Effector CD8-positive, alpha-beta T cell (primary cell): ENCODE measurements at places on chromosomes 6 and 20.
A peak's percentile ranks its signal among the peaks of the same experiment; 100 is the strongest.

GRCh38 chr6:16721977-16722376 is 39.3 kb downstream of the ATXN1 start:
- DNase-seq: no peak

- no peak for DNase-seq
These were observed 180.1 kb upstream of the PDE10A start for GRCh38 chr6:165843121-165843520.

- DNase-seq: no peak
These were observed 186.4 kb downstream of the TAF4 start for GRCh38 chr20:61879303-61879620.

DNA sequence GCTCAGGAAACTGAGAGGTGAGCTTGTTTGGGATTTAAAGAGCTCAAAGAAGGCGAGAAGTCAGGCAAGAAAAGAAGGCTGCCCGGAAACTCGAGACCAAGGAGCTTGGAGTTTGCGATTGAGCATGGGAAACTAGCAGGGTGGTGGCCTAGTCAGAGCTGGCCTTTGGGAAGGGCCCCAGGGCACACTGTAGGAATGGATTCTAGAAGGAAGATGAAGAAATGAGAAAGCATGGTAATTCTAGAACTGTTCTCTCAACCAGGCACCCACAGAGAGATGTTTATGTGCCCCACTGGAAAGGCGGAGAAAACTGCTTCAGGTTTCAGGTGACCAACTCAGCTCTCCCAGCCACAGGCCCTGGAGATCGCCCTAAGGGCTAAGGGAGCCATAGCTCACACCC is 126.2 kb downstream of the FOXO3 start:
- DNase-seq: no peak

- DNase-seq: no peak
These were observed 144.3 kb downstream of the ADGRB3 start for GRCh38 chr6:68779366-68779765.

DNA sequence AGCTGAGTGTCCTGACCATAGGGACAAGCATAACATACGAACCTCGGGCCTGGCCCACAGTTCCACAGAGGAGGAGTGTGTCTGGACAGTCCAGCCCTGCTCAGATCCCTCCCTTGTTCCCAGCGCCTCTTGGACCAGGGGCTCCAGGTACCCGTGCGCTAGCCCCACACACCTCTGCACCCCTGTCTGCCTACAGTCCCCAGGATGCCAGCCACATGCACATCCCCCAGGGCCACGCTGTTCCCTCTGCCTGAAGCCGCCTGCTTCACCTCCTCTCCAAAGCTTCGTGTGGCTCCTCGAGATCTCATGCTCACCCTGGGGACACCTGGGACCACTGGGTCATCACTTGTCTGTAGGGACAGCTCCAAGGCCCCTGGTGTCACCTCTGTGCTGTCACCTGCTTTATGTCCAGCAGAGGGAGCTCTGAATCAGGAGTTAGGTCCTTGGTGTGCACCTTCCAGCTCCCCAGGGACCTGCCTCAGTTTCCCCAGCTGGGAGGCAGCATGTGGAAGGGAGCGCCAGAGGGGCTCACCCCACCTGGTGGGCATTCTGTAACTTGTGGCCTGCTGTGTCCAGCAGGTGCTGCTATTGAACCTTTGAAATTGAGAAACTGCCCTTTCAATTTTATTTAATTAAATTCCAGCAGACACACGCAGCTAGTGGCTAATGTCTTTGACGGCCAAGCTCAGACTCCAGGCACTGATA is 7.3 kb upstream of the YTHDF1 start:
- DNase-seq: peak; percentile 27

- no peak for DNase-seq
These were observed 84.7 kb downstream of the UST start for GRCh38 chr6:148831531-148831930.

DNA sequence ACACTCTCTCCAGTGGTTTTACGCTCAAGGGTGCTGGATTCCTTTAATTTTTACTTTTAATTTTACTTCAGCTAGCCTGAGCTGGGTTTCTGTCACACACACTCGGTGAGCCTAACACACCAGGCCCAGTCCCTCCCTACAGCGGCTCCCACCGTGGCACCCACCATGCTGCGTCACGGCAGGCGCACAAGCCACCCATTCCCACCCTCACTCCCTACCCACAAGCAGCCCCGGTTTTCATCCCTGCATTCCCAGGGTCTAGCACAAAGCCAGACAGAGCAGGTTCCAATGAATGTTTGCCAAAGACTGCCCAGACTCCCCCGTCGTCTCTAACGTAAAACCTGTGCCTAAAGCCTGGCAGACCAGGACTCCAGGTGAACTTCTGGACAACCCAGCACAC is 50.3 kb downstream of the MYH7B start:
- no peak for DNase-seq

DNA sequence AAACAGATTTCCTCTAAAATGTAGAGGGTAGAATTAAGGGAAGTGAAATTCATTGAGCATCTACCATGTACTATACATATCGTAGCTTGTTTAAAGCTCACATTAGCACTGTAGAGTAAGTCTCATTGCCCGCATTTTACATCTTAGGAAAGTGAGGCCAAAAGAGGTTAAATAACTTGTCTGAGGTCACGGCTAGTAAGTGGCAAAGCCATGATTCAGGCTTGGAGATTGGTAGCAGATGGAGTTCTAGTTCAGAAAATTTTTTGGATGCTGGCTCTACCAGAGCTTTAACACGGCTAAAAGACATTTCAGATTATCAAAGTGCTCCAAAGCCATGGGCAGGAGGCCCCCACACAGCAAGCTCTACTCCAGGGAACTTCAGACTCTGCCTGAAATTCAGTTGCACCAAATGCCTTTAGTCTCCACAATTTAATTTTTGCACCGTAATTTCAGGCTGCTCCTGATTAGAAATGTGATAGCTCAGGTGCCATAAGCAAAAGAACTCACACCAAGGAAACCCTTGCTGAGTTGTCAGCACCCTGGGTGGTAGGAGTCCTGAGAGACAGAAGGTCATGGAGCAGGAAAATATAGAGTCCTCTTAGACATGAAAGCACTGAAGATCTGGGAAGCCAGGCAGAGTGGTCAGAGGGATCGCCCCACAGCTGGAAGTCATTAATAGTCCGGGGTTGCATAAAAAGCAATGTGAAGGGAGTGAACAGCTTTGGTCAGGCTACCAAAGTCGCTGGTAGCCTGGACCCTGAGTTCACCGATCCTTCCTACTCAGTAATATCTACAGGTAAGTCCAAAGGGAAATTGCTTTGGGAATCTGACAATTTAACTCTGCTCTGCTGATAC is 55.2 kb upstream of the ASIP start:
- no peak for DNase-seq

GRCh38 chr6:149182262-149182661 is 135.2 kb upstream of the TAB2 start:
- DNase-seq: no peak

- no peak for DNase-seq
These were observed 905 bp downstream of the PPARD start for GRCh38 chr6:35343092-35343834.

DNA sequence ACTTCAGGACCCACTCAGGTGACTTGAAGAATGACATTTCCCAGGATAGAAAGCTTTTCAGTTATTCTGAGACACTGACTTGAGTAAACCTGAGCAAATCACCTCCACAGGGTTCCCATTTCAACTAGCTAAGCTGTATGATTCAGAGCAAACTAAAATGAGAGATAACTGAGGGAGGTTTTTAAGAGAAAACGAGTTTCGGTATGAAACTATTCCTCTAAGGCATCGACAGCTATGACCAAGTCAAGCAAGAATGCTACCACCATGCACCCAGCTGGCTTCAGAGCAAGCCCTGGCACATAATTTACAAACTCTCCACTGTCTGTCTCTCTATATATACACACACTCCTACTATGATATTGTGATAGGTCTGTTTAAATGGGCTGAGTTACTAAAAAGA is 75.4 kb downstream of the PERP start:
- DNase-seq: no peak

GRCh38 chr6:155152211-155153076 is 111.4 kb upstream of the CLDN20 start:
- DNase-seq: no peak

- no peak for DNase-seq
These were observed 4.0 kb downstream of the ELOVL2 start for GRCh38 chr6:11040134-11040533.

DNA sequence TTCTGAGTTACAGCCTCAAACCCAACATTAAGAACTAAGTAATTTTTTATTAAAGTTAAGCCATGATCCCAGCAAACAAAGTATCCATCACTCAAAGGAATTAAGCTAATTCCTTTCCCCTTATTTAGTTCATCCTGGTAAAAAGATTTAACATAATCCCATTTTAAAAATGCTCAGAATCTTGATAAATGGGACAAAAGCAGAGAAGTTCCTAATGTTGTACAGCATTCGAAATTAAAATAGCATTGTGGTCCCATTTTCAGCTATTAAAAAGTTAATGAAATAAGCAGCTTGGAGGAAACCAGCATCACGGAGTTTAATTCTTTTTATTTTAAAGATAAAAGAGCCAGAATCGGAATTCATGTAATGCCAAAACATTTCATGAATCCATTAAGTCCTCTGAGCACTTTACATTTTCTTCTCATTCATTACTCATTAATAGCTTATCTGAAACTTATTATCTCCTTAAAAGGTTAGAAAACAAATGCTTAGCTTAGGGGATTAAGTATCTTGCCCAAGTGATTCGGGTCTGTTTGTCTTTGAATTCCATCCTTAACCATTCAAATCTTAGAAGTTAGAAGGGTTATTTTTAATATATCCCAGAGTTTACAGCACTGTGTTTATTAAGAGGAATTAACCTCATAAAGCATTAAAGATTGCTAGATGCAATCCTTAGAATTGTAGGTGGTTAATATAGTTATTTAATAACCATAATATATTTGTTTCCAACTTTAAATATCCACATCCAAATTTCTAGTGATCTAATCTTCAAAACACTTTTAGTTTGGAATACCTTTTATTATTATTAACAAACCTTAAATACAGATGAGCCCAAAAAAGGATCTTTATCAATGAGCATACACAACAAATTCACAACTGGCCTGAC is 11.2 kb downstream of the RBM39 start:
- no peak for DNase-seq

- DNase-seq: no peak
These were observed 85.0 kb downstream of the DTD1 start for GRCh38 chr20:18672834-18673233.

DNA sequence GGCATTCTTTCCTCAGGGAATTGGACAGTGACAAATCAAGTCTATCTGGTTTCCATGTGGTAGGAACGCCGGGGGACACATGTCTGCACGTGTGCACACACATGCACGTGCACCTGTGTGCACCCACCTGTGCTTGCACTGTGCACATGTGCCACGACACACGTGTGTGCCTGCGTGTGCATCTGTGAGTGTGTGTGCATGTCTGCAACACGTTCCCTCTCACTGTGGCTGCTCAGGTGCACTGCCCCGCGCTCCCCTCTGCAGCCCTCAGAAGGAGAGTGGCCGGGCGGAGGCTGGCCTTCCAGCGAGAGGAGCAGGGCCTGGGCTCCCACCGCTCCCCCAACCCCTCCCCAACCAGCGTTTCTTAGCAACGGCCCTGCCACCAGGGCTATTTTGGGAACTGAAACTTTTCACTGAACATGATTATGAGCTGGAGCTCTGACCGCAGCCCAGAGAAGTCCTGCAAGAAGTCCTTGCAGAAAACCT is 147.8 kb downstream of the PHACTR3 start:
- DNase-seq: no peak

GRCh38 chr6:144469144-144469575 is 184.0 kb downstream of the UTRN start:
- DNase-seq: no peak

DNA sequence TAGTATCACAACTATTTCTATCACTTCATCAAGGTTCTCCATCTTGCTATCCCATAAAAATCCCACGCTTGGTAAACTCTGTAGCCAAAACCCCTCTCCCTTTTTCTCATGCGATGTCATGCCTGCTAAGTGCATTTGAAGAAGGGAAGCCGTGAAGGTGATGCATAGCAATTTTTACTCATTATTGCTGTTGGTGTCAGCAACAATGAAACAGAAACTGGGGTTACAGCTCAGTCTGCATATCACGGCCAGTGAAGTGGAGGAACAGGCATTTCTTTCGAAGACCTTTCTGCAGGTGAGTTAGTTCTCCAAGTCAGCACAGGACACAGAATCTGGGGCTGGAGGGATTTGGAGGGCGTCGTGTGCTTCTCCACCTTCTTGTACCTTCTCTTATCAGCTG is 5.8 kb downstream of the UNC93A start:
- no peak for DNase-seq

- DNase-seq: no peak
These were observed 86.8 kb downstream of the NCR2 start for GRCh38 chr6:41422161-41422560.

- DNase-seq: no peak
These were observed 58.3 kb upstream of the IYD start for GRCh38 chr6:150310539-150310938.

DNA sequence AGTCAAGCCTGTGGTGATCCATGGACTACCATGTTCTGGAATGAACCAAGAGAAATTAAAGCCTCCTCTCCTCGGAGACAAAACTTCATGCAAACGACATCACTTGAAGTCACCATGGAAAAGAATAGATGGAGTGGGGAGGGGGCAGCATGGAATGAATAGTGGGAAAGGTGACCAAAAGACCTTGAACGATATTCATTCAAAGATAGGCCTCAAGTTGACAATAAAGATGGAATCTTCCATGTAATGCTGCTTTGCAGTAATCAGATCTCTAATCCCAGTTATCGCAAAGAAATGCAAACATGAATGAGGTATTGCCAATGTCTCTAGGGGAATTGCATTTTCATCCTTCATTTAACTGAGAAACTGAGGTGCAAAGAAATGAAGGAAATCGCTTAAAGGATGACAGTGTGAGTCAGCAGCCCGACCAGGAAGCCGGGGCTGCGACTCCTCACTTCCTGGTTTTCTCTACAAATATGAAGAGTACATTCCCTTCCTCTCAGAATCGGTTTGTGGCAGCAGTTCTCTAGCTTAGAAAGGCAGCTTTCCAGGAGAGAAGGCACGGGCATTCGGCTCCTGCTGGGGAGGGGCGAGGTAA is 65.6 kb upstream of the RREB1 start:
- no peak for DNase-seq

GRCh38 chr20:59028812-59029211 is 3.3 kb downstream of the ATP5F1E start:
- no peak for DNase-seq

DNA sequence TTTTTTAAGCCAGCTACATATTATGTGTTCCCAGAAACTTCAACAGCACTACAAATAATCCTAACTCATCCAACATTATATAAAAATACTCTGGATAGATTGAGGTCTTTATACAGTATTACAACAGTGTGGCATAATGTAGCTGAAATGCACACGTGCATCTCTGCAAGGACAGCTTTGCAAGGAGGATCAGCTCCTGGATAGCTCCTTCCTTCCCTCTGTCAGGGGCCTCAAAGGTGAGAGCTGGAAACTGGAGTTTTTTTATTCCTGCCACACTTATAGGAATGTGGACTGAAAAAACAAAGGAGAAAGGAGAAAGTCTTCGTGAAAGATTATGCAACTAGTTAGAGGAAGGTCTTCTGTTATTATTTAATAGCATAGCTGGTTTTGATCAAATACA is 53.1 kb downstream of the PLG start:
- no peak for DNase-seq

GRCh38 chr20:23301436-23302050 is 49.0 kb upstream of the NXT1 start:
- no peak for DNase-seq

GRCh38 chr20:23291575-23292240 is 58.9 kb upstream of the NXT1 start:
- no peak for DNase-seq
